ENCODE measurements at places on chromosomes 2 and 18.
A peak's percentile ranks its signal among the peaks of the same experiment; 100 is the strongest.

DNA sequence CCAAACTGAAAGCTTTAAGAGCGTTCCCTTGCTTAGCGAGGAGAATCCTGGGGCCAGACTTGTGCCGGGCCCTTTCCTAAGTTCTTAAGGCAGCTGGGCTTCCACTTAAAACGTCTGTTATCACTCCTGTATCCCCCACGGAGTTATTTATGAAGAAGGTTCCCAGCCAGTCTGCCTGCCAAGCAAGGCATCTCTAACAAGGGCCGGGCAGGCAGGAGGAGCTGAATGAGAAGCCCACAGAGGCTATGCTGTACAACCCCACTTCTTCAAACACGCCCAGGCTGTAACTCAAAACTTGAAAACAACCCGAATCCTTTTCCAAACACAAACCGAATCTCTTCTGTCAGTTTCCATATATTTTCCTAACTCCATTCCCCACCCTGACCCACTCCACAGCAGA, 39.0 kb upstream of the ZFP36L2 start:
- no peak for DNase-seq

GRCh38 chr2:45778720-45779171, 127.3 kb downstream of the PRKCE start:
- DNase-seq, result peak; percentile 42

DNA sequence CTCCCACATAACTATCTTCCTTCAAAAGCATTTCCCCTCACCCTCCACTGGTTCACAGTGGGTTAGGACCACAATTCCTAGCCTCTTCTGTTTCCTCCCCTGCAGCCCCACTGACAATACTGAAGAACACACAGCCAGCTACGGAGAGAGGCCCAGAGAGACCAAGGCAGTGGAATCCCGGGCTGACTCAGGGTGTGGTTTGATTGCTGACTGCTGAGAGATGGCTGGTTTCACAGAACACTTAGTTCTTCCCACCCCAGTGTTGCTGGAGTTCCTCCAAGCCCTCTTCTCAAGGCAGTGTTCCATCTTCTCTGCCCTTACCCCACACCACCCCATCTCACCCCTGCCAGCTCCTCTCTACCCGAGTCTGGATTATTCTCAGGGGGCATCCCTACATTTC, 43.3 kb upstream of the ZFP36L2 start:
- DNase-seq, result no peak

- DNase-seq, result no peak
Measured at GRCh38 chr2:239876271-239876947, 148.7 kb downstream of the NDUFA10 start.

DNA sequence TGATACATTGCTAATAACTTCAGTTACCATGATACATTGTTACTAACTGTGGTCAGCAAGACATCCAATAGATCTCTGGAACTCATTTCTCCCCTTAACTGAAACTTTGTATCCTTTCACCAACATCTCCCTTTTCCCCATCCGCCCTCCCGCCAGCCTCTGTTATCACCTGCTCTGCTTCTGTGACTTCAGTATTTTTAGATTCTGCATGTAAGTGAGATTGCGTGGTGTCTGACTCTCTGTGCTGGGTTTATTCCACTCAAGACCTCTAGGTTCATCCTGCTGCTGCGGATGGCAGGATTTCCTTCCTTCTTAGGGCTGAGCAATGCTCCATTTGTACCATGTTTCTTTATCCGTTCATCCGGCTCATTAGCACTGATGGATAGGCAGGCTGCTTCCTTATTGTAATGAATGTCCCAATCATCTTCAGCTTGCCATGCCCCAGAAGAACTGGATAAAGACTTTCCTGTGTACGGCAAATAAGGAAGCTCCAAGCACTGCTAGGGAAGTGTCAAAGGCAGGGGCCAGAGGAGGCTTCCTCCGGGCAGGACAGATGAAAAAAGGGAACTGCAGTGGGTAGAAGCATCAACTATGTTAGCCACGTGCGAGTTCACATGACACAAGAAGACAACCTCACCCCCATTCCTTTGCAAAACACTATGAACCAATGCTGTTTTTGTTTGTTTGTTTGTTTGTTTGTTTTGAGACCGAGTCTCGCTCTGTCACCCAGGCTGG, 113.4 kb downstream of the EIPR1 start:
- DNase-seq, result no peak

All from stimulated activated CD4-positive, alpha-beta T cell treated with anti-CD3 and anti-CD28 coated beads, TNF-alpha, amount 100 ng/mL, for 1 hour (primary cell).